Left renal pelvis (tissue), 4 donors: ENCODE measurements at places on chromosomes 6 and 20. TPM values are rescaled to one million over a fixed set of nuclear protein-coding genes. Genes with fewer than 3 reads are reported as not detected.
A peak's percentile ranks its signal among the peaks of the same experiment; 100 is the strongest.

VNN1 gene
- 0.20 TPM for polyA plus RNA-seq

STMND1 gene
- polyA plus RNA-seq: 0.32 TPM

NKX2-2 gene
- not detected for polyA plus RNA-seq

RNF5 gene
- polyA plus RNA-seq: 98.0 TPM

EMILIN3 gene
- polyA plus RNA-seq: 11.1 TPM

DNA sequence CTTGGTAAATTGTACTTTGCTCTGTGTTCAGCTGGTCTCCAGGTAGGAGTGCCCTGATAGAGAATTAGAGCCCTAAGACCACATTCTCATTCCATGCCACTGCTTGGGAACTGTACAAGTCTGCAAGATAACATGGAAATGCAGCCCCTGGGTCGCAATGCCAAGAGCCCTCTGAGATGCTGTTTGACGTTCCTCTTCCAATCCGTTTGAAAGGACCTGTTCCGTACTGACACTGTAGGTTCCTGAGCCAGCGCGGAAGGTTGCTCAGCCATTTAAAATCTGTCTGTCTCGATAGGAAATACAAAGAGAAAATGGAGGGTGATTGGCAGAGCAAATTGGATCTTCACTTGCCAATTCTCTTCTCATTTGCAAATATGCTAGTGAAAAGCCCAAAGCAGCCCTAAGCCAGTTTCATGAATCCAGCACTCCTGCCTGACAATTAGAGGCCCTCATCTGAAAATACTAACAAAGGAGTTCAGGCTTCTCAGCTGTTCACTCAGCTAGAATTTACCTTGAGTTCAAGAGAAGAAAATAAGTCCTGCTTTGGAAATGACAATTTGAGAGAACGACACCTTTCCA lies 100.6 kb upstream of the AFDN start:
- DNase-seq: no peak

- DNase-seq: no peak
Measured at GRCh38 chr20:13250251-13250650, 29.2 kb downstream of the ISM1 start.

DNA sequence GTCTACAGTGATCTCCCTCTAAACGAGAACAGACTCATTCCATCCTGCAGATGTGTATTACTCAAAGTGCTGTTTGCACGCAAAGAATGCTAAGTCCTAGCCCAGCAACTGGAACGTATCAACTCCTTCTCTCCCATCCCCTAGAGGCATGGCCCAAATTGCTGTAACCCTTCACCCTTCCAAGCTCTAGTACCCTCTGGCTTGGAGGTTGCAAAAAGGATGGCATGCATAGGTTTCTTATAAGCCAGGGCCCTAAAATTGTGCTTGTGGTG lies 71.5 kb upstream of the TGM3 start:
- DNase-seq: no peak

- DNase-seq: peak; percentile 41
Measured at GRCh38 chr20:36384022-36384619, 78.0 kb downstream of the DLGAP4 start.

GRCh38 chr6:138844192-138844591 lies 48.3 kb downstream of the ECT2L start:
- no peak for DNase-seq

- no peak for DNase-seq
Measured at GRCh38 chr20:20971810-20972209, 134.3 kb downstream of the LINC00237 start.

- no peak for DNase-seq
Measured at GRCh38 chr6:134636186-134636799, 313.6 kb downstream of the ALDH8A1 start.

- no peak for DNase-seq
Measured at GRCh38 chr6:27743787-27744186, 168.4 kb downstream of the OR2B2 start.

- no peak for DNase-seq
Measured at GRCh38 chr6:2937627-2938003, 33.8 kb downstream of the SERPINB6 start.

DNA sequence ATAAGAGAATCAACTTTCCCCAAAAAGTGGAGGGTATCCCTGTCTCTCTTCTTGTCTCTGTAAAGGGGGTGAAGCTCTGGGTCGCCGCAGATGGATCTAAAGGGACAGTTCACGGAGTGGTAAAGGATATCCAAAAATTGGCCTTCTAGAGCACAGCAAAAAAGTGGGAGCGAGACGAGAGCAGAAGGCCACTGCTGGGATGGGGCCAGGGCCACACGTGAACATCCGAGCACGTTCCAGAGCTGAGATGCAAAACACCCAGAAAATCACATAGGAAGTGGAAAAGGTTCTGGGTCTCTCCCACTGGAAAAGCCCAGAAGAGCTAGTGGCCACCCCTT lies 837 bp downstream of the TRAM2 start:
- no peak for DNase-seq

DNA sequence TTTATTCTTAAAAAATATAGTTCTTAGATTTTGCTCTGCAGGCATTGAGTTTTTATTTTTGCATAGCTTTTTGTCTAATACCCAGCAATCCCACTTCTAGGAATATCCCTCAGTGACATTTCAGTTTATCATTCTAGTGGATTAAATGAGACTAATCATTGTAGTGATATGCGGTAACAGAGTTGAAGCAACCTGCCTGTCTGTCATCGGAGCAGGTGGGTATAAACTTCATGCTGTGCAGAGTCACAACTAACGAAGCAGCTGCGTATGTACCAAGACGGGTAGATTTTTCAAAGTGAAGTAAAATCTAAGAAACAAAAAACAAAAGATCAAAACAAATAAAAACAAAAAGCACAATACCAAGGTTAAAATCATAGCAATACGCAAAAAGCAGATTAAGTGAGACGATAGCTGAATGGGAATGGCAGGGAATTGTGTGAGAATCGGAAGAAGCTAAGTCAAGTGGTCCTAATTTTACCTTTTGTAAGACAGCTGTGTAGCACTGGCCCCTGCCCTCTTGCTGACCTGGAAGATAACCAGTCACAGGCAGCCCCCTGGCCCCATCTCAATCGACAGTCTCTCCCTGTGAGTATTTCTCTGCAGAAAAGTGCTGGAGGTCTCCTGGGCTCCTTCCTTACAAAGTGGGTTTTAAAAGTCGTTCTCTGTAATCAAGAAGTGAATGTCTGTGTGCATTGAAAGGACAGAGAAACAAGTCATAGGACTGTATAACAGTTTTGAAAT lies 169.2 kb downstream of the OR2B2 start:
- no peak for DNase-seq

DNA sequence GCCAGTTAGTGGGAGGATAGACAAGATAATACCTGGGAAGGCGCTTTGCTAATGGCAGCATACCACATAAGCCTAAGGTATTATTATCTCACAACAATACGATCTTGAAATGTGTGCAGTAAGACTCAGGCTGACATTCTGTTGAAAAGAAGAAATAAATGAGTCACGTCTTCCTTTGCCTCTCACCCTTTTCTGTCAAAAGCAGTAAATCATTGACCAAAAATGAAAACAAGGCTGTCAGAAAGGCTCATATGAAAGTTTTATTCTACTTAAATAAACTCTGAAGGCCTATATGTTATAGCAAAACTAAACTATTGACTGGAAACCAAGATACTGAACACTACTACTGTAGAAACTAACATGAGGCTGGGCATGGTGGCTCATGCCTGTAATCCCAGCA lies 43.1 kb upstream of the IL20RA start:
- no peak for DNase-seq

DNA sequence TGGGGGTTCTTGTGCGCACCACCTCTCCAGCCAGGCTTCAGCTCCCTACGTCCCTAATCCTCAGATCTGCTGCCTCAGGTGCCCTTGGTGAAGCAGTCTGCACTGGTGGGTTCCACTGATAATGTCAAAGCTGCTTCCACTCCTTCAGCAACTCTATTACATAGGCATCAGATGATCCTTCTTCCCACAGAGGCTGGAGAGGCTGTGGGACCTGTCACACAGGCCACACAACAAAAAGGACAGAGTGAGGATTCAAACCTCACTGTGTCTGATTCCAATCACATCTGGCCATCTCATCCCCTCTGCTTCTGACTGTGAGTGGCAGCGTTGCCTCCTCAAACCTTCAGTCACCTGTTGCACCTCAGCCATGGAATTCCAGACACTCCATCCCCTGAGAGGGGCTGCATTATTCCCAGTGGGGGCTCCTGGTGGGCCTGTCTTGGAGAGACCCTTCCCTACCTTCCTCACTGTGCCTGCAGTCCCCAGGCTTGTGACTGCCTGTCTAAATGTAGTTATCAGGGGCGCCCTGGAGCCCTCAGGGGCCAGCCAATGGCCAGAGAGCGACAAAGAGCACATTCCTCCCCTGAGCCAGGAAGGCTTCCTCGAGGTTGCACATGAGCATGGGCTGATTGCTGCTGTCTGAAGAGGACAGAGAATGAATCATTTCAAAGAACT lies 211.4 kb upstream of the ECI2 start:
- DNase-seq: no peak

DNA sequence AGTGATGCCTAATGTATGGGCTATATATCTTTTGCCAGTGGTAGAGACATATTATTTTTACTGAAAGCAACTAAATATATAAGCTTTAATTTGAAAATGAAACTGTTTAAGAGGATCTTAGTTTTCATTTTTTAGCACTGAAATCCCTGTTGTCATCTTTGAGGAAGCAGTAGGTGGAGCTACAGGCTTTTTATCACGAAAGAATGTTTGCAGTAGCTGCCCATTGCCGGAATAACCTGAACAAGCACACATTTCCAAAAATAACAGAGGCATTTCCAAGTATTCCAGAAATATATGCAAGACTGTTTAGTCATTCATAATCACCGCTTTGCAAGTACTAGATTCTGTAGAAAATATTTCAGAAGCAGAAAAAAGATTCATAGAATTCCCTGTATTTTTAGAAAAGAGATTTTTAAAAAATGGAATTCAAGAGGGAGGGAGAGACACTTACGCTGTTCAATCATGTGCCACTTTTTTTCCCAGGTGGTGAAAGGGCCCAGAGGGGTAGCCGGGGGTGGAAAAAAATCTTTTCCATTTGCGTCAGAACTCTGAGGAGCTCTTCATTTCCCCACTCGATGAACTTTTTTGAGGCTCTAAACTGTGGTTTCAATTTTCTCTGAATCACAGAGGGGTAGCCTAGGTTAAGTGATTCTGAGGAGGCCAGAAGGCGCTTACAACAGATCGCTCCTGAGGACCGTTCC lies 142.5 kb upstream of the FERMT1 start:
- peak; percentile 16 for DNase-seq

GRCh38 chr6:1519597-1519996 lies 90.1 kb upstream of the FOXC1 start:
- no peak for DNase-seq
